ENCODE measurements at places on chromosomes 1 and 21.

- DNase-seq: no peak
These were observed 5.6 kb downstream of the PPP1R15B start for GRCh38 chr1:204405988-204406387.

GRCh38 chr1:234950598-234950997 is 178.0 kb downstream of the TOMM20 start:
- no peak for DNase-seq

DNA sequence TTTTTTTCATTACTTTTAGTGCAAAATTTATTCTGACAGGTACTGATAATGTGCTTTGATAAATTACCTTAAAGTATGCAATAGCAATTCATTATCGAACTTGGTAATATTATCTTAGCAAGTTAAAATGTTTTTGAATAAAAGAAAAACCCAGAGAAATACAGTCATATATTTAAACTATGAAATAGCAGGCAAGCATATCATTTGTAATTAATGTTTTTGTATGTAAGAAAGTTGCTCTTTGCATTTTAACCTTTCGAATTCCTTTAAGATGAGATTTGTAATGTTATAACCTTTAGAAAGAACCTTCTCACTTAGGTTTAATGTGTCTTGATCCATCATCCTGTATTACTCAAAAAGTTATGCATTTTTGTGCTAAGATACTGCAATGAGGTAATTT is 585.6 kb downstream of the PTBP2 start:
- DNase-seq: no peak

GRCh38 chr1:45331436-45332345 is 5.0 kb downstream of the HPDL start:
- no peak for DNase-seq

GRCh38 chr1:178581351-178582303 is 68.7 kb downstream of the TEX35 start:
- DNase-seq: no peak

GRCh38 chr1:169595764-169596711 is 9.8 kb upstream of the F5 start:
- no peak for DNase-seq

DNA sequence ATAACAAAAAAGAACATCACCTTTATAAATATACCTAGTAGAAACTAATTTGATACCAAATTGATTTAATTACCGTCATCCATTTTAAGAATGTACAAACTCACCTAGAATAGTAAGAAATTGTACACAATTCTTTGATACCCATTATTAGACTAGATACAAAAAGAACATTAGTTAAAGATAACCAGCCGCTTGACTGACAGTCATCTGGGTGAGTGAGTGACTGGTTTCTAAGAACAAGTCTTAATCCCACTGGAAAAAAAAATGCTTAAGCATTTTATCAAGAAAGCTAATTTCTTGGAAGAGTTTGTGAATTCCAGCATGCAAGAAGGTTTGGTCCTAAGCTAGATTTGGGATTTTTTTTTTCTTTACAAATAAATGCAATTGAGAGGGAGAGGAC is 10.9 kb downstream of the LRRC8B start:
- DNase-seq: no peak

GRCh38 chr1:222123111-222123510 is 381.2 kb upstream of the DUSP10 start:
- DNase-seq: no peak

DNA sequence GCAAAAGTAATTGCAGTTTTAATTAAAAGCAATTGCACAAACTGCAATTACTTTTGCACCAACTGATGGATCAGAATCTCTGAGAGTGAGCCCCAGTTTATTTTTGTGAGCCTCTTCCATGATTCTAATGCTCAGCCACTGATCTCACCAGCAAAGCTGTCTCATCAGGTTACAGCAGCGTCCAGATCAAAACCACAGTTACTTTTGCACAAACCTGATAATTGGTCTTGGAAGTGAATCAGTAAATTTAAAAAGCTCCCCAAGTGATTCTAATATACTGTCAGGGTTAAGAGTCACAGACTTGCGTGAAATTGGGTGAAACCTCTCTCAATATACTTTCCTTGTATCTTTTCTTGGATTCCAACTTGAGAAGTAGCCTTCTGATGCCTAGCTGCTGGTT is 13.5 kb upstream of the CR2 start:
- DNase-seq: no peak

- DNase-seq: no peak
These were observed 8.6 kb downstream of the SLC2A1 start for GRCh38 chr1:42950116-42950481.

DNA sequence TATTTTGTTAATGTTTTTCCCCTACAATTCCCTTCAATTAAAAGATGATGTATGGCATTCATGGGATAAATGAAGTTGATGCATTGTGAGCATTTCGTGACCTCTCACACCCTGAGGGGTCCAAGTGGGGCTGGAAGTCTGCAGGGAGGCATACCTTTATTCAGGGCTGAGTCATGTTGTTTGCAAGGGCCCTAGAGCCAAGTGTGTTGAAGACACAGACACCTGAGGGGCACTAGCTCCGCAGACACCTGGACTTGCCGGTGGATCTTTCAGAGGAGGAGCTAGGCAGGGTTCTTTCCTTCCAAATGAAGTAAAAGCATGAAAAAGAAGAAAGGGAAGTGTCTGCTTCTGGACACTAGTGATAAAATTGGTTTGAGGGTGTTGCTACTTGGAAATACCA is 57.0 kb upstream of the RGS7 start:
- no peak for DNase-seq

GRCh38 chr1:207745839-207746767 is 5.8 kb upstream of the CD46 start:
- no peak for DNase-seq

- DNase-seq: no peak
These were observed 27.3 kb upstream of the COL16A1 start for GRCh38 chr1:31731049-31731565.

DNA sequence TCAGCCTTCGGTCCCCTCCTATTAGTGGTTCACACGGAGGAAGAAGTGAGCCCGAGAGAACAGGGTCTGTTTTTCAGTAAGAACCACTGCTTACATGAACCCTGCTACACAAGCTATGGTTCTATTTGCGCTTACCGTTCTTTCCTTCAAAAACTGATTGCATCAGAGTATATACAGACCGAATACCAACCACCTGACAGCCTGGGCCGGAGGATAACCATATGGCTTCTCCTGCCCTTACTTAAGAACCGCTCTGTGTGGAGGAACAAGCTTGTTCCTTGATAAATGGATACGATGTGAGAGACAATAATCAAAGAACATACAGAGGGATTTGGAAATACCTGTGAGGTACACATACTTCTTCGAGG is 1.1 kb upstream of the KCNT2 start:
- no peak for DNase-seq
